ENCODE measurements at places on chromosomes 16 and 17.

GRCh38 chr17:37361543-37361942 is 14.2 kb upstream of the C17orf78 start:
- DNase-seq: peak; percentile 63

DNA sequence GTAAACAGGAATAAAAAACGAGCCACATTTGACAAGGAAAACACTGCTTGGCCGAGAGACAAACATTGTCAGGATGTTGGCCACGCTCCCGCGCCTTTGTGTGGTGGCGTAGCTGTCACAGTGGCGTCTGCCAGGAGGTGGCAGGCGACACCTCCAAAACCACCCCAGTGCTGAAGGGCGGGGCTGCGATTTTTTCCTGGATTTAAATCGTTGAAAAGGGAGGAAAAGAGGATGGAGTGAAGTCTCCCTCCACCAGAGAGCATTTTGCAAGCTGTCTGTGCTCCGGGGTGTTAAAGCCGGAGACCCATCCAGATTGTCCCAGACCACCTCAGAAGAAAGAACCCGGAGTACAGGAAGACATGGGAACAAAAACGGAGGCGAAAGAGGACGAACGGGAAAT is 12.7 kb downstream of the MRM3 start:
- DNase-seq: peak; percentile 89

DNA sequence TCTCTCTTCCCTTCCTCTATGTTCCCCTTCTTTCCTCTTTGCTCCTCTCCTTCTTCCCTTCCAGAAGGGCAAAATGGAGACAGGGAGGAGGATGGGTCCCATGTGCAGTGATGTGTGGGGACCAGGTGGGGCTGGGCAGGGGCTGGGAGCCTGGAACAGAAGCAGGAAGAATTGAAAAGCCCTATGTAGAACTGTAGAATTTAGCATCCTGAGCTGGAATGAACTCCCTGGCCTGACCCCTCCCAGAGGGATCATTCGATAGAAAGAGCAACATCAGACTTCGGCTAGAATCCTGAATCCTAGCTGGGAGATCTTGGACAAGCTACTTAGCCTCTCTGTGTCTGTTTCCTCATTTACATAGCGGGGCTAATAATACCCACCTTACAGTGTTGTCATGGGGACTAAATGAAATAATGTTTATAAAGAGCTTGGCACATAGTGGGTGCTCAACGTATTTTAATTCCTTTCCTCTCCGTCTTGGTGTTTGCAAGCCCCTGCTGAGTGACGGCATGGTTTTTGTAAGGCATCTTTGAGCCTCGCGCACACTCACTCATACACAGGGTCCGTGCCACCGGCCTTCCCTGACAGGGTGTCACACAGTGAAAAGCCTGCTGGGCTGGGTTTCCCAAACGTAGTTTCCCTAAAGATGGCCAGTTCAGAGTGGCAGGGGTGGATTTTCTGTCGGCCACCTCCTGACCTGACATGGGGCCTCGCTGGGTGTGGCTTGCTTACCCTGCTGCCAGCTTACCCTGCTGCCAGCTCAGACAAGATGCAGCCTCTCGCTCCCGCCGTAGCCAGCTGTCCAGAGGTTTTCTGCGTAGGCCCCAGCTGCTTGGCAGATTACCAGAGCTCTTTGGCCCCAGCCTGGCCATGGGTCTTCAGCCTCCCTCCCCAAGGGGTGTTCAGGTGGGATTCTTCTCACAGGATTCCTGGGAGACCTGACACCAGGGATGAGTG is 6.1 kb upstream of the ARHGAP23 start:
- peak; percentile 69 for DNase-seq

- DNase-seq: no peak
These were observed 110.3 kb upstream of the CHMP6 start for GRCh38 chr17:80881306-80881705.

DNA sequence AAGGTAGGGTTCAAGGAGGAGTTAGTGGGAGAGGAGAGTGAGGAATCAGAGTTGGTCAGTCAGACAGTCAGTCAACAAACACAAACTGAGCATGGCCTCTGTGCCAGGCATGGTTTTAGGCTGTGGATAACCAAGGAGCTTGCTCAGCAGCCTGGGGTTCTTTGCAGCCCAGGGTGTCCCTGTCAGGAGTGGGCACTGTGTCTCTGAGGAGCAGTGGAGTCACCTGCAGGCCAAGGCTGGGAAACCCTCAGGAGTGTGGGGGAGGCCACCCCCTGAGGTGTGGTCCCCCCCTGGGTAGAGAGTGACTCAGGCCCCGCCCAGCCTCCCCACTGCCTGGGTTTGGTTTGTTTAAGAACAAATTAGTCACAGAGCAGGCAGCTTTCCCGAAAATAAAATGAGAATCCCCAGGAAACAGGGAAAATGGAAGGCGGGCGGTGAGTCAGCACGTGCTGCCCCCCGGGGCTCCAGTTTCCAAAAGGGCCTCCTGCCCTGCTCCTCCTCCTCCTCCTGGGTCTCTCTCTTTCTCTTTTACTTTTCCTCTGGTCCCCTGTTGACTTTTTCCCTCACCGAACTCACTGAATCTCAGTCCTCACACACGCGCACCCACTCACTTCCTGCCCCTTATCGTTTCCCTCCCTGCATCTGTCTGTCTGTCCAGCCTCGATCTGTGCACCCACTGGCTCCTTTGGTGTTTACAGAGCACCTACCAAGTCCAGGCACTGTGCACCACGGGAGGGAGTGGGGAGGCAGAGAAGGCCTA is 44.3 kb downstream of the SOCS3 start:
- DNase-seq: no peak

GRCh38 chr17:44122816-44123355 is 555 bp downstream of the HDAC5 start:
- DNase-seq: peak; percentile 32

DNA sequence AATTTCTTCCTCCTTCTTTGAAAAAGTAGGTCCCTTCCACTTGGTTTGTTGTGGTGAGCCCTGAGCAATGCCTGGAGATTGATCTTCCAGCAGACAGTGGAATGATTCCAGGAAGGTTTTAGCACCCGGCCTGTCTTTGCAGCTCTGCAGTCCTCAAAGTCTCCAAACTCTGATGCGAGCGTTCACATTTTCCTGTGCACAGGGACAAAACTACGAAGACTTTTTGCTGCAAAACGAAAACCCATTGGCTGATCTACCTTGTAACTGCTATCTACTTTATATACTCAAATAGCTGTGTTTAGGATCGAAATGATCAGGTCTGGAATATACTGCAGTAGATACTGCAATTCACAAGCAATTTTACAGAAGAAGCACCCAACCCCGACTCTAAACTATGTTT is 21.7 kb downstream of the G6PC1 start:
- DNase-seq: no peak

DNA sequence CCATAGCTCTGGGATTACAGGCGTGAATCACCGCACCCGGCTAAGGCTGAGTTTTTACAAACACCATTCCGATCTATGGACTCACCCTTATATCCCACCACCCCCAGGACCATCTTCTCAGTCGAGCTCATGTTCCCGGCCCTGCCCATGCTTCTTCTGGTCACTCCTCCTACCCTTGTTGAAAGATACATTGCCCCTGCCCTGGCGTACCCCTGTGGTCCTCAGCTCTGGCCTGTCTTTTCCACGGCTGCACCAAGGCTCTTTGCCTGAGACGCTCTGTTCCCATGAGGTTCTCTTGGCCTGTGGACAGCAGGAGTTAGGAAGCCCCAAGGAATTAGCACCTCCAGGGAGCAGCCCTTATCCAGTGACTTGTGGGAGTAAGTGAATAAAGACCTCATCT is 379.4 kb upstream of the TNRC6C start:
- DNase-seq: no peak

DNA sequence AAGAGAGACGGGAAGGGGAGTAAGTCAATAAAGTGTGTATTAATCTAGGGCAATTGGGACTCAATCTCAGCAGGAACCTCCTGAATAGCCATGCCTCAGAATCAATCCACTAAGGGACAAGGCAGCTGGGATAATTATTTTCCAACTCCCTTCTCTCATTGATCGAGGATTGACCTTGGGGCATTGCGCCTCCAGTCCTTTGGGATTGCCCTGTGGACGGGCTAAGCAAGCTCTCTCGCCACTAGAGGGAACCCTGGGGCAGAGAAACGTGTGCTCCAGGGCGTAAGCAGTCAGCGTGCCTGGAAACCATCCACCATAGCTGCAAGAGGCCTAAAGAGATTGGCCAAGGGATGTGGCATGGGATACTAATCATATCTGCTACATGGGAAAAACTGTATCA is 53.9 kb upstream of the ERCC4 start:
- peak; percentile 79 for DNase-seq

DNA sequence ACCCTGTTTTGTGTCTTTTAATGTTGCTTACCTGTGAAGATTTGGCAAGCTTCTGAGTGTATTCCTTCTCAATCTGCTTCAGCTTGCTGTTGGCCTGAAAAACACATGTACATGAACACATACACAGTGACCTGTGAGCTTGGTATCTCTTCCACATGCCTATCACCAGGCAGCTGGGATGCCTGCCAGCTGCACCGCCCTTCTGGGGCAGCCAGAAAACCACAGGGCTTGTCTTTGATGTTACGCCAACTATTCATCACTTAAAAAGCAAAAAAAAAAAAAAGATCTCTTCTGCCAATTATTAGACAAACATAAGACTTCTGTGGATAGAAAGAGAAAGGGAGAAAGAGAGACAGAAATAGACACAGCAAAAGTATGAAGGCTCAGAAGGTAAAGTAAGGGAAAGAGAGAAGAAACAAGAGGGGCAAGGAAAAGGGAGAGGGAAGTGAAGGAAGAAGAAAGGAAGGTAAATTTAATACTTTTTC is 189.2 kb upstream of the AXIN2 start:
- no peak for DNase-seq

GRCh38 chr17:79102214-79102613 is 27.6 kb downstream of the ENGASE start:
- no peak for DNase-seq

GRCh38 chr17:43540821-43541674 is 5.1 kb downstream of the ETV4 start:
- DNase-seq: peak; percentile 36

GRCh38 chr16:66588981-66589713 is 9.9 kb downstream of the CMTM2 start:
- DNase-seq: no peak

- DNase-seq: no peak
These were observed 17.3 kb upstream of the ATP6V0C start for GRCh38 chr16:2496223-2497115.

- peak; percentile 49 for DNase-seq
These were observed 701 bp downstream of the PDP2 start for GRCh38 chr16:66881014-66881417.

DNA sequence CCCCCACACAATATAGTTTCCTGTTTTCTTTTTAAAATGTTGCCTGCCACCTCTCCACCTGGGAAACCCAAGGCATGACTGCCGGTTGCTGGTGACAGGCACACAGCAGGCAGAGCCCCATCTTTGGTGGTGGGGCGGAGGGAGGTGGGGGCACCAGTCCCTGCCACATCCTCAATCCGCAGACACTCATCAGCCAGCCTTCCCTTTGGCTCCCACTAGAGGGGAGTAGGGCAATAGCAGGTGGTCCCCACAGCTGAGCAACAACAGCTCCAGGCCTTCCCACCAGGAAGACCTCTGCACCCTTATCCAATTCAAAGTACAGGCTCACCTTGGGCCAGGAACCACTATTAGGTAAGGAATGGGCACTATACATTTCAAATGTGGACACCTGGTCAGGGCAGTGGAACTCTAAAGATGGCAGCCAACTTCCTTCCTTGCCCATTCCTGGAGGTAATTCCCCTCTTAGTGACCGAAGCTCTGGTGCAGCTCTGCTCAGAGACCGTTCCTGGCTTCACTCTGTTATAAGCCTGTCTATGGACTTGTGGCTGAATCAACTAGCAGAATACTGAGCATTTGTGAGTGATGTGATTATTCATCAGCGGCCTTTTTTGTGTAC is 13.9 kb downstream of the RECQL5 start:
- DNase-seq: peak; percentile 69

GRCh38 chr16:81647527-81647926 is 131.6 kb upstream of the PLCG2 start:
- no peak for DNase-seq

DNA sequence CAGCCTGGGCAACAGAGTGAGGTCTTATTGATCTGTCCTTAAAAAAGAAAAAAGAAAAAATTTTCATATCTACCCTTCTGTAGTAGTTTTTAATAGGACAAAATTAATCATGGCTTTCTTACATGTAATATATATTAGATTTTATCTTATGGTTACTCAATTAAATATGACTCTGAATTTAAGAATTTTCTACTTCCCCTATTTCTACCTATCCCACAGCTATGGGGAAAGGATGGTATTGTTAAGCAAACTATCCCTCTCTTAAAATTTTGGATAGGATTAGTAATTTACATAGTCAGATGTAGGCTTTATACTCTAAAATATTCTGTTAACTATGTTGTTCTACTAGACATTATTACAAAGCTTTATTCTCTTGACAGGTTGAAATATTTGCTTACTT is 62.5 kb downstream of the NQO1 start:
- no peak for DNase-seq

DNA sequence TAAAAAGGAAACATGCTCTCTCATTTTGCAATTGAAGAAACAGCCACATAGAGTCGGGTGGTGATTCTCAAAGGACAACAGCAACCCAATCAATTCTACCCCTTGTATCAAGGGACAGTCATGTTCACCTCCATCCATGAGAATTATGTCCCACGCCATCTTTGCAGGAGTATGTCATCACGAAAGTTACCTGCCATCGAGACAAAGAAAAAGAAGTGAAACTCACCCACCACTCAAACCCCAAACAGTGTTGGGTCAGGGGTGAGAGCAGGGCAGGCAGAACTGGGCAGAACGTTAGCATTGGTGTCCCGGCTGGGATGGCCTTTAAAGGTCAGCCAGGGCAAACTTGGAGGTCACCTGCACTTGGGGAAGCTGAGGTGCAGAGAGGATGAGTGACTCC is 24.2 kb upstream of the HNF1B start:
- DNase-seq: no peak

DNA sequence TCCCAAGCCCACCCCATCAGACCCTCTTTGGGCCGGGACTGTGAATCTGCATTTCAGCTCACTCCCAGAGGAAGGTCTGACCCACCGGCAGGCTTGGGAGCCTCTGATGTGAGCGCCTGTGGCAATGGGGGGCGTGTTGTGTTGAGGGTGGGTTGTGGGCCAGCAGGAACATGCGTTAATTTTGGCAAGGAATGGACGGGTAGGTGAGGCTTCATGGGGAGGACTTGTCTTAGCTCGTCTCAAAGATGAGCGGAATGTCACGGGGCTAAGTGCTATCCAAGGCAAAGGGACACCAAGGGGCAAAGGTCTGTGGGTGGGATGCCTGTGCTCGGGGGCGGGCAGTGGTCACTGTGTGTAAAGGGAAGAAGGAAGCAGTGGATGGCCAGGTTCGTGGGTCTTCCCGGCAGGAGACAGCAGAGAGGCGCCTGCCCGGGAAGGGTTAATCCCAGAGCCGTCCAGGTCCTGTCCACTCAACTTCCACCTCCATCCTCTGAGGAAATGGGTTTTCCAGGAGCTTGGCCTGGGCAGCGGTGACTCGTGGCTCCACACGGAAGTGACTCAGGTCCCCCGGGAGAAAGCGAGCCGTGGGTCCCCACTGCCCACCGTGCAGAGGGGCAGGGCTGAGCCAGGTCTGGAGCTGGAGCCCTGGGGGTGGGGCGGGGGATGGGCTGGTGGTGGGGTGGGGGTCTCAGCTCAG is 17.4 kb downstream of the ADGRG1 start:
- no peak for DNase-seq

- no peak for DNase-seq
These were observed 65.0 kb downstream of the AMFR start for GRCh38 chr16:56360117-56361008.

- peak; percentile 37 for DNase-seq
These were observed 23.2 kb downstream of the ITGB3 start for GRCh38 chr17:47276868-47277267.

All from NCI-H82 (cell line).